Retina (tissue), 1 donor: ENCODE measurements at places on chromosomes 7 and 10.

- DNase-seq, result no peak
Observed at GRCh38 chr10:27774831-27775230, 29.2 kb upstream of the MKX start.

GRCh38 chr7:354597-355470 lies 64.9 kb downstream of the FOXL3 start:
- DNase-seq, result no peak

- DNase-seq, result no peak
Observed at GRCh38 chr7:134462337-134462925, 3.5 kb upstream of the AKR1B1 start.

- no peak for DNase-seq
Observed at GRCh38 chr7:41175435-41175834, 527.5 kb downstream of the INHBA start.
